ENCODE measurements at places on chromosomes 3 and 15. TPM values are rescaled to one million over a fixed set of nuclear protein-coding genes. Genes with fewer than 3 reads are reported as not detected.

Gene TGFBR2
- total RNA-seq, result 425 TPM

Gene TMEM45A
- 10.7 TPM for total RNA-seq

Gene GPR171
- total RNA-seq, result not detected

Gene CHCHD4
- total RNA-seq, result 13.1 TPM

Gene POLQ
- 0.99 TPM for total RNA-seq

Gene TMEM108
- not detected for total RNA-seq

Gene CLDN16
- not detected for total RNA-seq

Gene MYH15
- total RNA-seq, result under 0.01 TPM

Gene OR5K2
- not detected for total RNA-seq

Gene TTLL13
- total RNA-seq, result under 0.01 TPM

Gene TMEM44
- total RNA-seq, result 48.6 TPM

Gene P2RY14
- not detected for total RNA-seq

Gene SGO1
- 0.99 TPM for total RNA-seq

Gene HRG
- total RNA-seq, result not detected

Gene SLC24A1
- total RNA-seq, result 12.7 TPM

Gene ADPGK
- total RNA-seq, result 39.7 TPM

Gene IGDCC3
- total RNA-seq, result not detected

Gene CRTAP
- 60.1 TPM for total RNA-seq

DNA sequence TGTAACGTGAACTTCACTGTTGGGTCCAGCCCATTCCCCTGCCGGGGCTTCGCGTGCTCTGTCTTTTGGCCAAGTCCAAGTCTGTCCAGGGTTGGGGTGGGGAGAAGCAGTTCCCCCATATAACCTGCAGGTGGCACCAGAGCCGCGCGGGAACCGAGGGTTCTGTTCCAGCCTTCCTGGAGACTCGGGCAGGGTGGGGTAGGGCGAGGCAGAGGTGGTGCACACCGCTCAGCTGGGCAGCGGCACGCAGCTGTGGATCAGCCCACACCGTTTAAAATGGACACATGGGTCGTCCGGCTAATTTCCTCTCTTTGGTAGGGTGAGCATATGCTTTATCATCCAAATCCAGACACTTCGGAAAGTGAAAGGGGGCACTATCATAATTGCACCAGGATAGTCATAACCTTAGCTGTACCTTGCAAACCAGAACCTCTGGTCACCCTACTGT lies 118.1 kb downstream of the TBC1D2B start:
- peak; percentile 59 for DNase-seq

GRCh38 chr3:30314757-30315325 lies 291.6 kb upstream of the TGFBR2 start:
- no peak for DNase-seq

- no peak for DNase-seq
Measured at GRCh38 chr15:35784745-35785144, 238.8 kb upstream of the DPH6 start.

DNA sequence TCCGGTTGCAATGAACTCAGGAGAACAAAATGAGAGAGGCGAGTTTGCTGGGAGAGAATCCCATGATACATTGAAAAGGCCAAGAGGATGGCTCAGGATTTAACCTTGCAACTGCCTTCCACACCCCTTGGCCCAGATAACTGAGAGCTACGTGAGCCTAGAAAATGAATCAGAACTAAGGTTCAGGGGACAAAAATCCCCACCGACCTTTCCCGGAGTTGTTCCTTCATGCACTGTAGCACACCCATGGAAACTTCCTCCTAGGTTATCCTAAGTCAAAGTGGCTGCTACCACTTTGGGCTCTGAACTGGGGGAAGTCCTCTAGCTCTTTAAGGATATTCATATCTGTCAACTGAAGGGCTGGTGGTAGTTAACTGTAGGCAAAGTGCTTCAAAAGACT lies 58.3 kb upstream of the SLC4A7 start:
- no peak for DNase-seq

GRCh38 chr3:100265016-100265415 lies 4.2 kb downstream of the TBC1D23 start:
- DNase-seq, result no peak

DNA sequence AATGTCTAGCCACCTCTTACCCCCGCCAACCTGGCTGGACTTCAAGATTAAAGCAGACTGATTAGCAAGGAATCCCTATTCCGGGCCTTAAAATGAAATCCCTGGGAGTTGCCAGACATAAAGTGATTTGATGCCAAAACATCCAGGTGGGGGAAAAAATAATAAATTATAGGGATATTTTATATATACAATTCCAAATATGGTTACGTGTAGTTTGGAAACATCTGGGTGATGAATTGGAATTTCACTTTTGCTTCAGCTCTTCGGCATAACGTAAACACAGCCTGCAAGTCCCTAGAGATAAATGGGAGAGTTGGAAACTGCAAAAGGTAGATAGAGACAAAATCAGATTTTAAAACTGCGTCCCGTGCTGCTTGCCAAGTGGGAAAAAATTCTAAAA lies 545.5 kb upstream of the MDFIC2 start:
- peak; percentile 58 for DNase-seq

DNA sequence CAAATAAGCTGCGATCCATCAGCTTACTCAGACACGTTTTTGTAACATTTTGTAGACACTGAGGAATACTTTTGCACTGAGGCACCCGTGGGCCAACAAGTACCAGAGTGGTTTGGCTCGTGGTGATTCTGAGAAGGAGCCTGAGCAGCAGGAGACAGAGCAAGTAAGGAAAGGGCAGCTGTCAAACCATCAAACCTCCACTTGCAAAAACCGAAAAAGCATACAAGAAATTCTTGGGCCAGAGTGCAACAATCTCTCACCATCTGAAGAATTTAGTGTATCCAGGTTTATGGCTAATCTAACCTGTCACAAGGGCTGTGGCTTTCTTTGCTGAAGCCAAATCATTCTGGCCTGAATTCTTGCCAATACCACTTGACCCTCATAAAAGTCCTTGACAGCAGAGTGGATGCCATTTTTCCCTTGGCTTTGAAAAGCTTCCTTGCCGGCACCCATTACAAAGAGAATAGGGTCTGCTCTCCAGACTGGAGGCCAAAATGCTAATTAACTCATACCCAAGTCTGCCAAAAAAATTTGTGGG lies 56.7 kb downstream of the MYO1E start:
- no peak for DNase-seq

DNA sequence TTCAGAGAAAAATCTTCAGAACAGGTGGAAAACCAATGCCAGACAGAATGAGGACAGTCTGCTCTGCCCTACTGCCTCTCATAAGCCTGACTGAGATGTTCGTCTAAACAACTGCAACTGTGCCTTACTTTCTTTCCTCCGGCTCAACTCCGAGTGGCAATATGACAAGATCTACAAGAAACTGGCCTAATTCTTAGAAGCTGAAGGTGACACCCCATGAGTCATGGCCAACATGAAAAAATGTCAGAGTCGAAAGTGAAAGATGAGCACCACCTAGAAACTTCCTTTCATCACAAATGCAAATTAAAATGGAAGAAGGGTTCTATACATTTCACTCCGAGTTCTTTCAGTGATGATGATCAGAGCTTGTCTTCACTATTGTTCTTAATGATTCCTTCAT lies 12.9 kb downstream of the PCYT1A start:
- DNase-seq, result no peak

- no peak for DNase-seq
Measured at GRCh38 chr3:188043891-188044290, 110.1 kb upstream of the LPP start.

DNA sequence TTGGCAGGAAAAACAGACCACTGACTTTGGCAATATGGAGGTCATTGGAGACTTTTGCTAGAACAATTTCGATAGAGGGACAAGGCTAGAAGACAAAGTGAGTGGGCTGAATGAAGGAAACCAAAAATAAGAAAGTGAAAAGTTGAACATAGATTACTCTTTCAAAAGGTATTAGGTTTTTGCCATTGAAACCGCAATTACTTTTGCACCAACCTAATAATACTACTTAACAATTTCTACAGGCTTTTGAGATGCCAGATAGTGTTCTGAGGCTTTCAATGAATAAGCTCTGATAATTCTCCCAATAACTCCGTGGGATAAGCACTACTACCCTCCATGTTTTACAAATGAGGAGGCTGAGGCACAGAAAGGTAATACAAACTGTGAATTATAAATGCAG lies 85.0 kb downstream of the MDFIC2 start:
- DNase-seq, result no peak

DNA sequence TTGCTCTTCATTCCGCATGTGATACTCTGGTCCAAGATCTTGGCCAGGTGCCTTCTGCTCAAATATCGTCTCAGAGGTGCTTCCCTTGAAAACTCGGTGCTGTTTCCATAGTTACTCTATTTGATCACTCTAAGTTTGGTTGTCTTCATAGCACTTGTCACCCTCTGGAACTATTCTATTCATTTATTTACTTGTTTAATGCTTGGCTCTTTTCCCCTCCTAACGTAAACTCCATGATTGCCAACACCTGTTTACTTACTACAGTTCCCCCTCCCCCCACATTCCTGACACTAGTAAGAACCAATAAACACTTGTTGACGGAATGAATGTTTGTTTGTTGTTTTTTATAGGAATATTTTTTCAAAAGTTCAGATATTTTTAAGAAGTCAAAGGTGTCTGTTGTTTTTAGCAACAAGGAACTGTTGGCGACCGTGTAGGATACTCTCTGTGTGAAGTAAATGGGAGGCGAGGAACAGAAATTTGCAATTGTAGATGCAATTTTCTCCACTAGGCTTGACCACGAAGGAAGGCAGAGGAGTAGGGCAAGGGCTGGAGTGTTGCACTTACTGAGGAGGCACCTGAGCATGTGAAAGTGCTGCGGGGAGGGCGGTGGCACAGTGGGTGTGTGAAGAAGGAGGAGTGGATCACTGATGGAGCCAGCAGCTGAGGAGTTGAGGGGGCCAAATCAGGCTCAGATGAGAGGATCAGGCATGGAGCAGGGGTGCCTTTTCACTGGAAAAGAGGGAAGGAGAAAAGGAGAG lies 48.4 kb downstream of the MOBP start:
- DNase-seq, result no peak

DNA sequence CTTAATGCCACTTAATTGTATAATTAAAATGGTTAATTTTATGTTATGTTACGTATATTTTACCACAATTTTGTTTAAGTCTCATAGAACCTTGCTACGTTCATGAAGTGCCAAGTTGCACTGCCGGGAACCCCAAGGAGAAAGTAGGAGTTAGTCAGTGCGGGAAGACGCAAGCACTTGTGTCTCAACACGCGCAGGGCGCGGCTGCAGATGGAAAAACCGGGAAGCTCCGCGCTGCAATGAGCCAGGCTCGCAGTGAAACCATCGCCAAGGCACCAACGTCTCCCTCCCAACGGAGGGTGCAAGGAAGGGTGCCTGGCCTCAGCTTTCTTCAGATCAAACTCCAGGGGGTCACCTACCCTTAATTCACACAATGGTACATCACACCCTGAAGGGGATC lies 21.6 kb downstream of the MAGI1 start:
- no peak for DNase-seq

DNA sequence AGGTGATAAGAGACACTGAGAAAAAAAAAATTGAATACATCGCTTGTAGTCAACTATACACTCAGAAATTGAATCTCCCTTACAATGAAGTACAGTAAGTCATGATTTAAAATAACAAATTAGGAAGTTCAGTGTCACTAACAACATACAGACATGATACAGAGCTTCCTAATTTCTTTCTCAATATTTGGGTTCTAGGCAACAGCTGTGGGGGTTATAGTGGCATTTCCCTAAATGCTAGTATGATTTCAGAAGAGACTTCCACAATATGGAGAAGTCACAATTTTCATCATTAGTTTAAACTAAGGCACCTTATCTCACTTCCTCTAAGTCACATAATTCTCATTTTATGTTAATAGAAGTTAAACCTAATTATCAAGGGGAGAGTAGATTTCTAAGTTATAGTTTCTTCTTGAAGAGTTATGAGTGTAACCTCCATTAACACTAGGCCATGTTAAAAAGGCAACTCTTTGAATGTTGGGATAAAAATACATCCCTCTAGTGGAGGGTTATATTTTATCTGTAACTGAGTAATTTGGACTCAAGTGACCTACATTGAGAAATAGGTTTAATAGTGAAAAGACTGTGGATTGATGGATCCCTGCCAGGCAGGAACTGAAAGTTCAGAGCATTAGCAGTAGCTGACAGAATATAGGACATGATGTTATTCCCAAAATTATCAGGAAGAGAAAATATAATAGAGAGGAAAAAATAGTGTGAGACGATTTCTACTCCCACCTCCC lies 286.0 kb upstream of the SUCLG2 start:
- peak; percentile 1 for DNase-seq

GRCh38 chr3:13713396-13713795 lies 164.5 kb downstream of the FBLN2 start:
- DNase-seq, result no peak

DNA sequence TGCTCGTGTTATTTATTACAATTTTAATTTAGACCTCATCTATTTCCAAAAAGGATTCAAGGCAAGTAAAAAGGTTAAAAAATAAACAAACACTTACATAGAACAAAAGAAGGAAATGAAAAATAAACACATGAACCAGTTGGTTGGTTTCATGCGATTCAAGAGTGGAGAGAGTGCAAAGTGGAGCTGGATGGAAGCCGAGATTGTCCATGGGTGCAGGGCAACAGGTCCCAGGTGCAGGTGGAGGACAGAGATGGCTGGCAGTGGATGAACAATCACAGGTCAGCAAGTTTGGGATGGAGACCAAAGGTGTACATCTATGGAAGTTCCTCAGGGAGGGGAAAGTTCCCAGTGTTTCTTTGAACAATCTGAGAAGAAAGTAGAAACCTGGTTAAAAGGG lies 11.6 kb upstream of the SEMA5B start:
- no peak for DNase-seq

GRCh38 chr15:49135342-49135857 lies 20.0 kb downstream of the COPS2 start:
- DNase-seq, result no peak

DNA sequence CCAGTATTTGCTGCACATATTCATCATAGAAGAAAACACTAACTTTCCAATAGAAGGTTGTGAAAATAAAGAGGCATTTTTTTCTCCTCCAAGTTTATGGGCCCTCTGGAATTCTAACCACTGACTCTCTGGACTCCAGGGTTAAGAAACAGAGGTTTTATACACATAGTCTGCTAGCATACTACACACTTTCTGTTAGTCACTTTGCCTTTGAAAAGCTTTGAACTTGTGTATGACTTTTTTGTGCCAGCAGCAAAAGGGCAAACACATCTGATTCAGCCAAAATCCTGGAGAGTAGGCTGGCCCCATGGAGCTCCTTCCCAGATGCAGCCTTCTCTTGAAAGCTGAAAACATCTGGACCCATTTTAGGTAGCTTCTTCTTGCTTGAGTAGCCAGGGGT lies 6.2 kb downstream of the ZIC4 start:
- DNase-seq, result no peak

Measured in lung microvascular endothelial cell (primary cell).